Activated CD8-positive, alpha-beta T cell treated with anti-CD3 and anti-CD28 coated beads, Interleukin-2, amount 10 ng/mL, durations not matched to agents 7 days and 5 days (primary cell): ENCODE measurements at places on chromosomes 12 and 14. TPM values are rescaled to one million over a fixed set of nuclear protein-coding genes. Genes with fewer than 3 reads are reported as not detected.

GRCh38 chr12:805022-805632 lies 52.7 kb downstream of the WNK1 start:
- no peak for DNase-seq

DNA sequence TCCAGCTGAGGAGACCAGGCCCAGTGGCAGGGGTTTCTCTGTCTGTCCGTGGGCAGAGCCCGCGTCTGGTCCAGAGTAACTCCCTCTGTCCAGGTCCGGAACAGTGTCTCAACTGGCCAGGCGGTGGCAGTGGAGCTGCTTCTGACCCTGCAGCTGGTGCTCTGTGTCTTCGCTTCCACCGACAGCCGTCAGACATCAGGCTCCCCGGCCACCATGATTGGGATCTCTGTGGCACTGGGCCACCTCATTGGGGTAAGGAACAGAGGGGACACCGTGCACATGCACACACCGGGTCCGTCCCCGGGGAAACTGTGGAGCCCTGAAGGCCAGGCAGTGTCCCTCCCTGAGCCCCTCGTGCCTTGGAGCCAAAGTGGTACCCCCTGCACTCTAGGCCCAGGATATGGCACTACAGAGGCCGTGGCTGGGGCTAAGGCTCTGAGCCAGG lies 1.5 kb downstream of the AQP6 start:
- no peak for DNase-seq

GRCh38 chr14:69204753-69205152 lies 13.5 kb downstream of the EXD2 start:
- no peak for DNase-seq

- no peak for DNase-seq
These were observed 201.7 kb downstream of the SNAPC1 start for GRCh38 chr14:61963926-61964325.

GRCh38 chr14:63893701-63894458 lies 41.1 kb downstream of the SYNE2 start:
- no peak for DNase-seq

DNA sequence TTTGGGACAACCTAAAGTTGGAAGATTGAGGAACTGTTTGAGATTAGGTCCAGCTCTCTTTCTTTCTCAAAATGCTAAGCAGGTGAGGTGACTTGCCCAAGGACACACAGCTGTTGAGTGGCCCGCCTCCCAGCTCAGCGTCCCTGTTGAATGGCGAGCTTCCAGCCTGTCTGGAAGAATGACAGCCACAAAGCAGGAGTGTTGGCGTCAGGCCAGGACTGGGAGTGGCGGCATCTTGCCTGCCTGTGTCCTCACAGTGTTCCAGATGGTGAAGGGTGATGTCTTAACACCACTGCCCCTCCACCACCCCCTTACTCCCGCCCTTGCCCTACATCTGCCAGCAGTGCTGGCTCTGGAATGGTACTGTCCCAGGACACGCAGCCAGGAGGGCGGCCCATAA lies 4.4 kb upstream of the CEBPE start:
- no peak for DNase-seq

- no peak for DNase-seq
These were observed 21.6 kb upstream of the RIMBP2 start for GRCh38 chr12:130737731-130738130.

GRCh38 chr14:85579942-85580341 lies 50.0 kb downstream of the FLRT2 start:
- DNase-seq: no peak

GRCh38 chr12:27272373-27273028 lies 28.4 kb downstream of the STK38L start:
- DNase-seq: no peak

DNA sequence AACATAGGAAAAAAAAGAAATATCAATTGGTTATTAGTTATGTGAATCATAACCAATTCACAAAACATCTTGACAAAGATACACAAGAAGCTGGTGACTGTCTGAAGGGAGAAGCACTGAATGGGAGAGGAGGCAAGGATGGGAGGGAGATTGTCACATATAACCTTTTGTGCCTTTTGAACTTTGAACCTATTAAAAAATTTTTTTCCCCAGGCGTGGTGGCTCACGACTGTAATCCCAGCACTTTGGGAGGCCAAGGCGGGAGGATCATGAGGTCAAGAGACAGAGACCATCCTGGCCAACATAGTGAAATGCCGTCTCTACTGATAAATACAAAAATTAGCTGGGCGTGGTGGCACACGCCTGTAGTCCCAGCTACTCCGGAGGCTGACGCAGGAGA lies 12.6 kb downstream of the DYNLL1 start:
- no peak for DNase-seq

GRCh38 chr12:54390176-54390667 lies 5.7 kb upstream of the ZNF385A start:
- DNase-seq: no peak

- no peak for DNase-seq
These were observed 208.5 kb downstream of the C12orf50 start for GRCh38 chr12:87820524-87821202.

DNA sequence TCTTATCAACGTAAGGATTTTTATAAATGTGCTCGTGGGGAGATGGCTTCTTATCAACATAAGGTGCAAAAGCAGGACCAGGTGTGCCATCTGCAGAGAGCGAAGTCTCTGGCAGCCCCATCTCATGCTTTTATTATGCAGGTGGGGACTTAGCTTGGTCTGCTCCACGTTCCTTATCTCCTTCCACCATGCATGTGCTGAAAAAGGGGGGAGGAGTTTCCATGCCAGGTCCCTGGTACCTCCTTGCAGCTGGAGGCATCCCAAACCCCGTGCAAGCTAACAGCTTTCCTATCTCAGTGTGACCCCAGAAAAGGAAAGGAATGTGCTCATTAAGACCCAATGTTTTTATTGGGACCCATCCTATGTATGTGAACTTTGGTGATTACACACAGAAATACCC lies 608.5 kb downstream of the TMEM121 start:
- DNase-seq: no peak

GRCh38 chr12:19215115-19215514 lies 85.6 kb downstream of the PLEKHA5 start:
- DNase-seq: no peak

- no peak for DNase-seq
These were observed 68.4 kb downstream of the CRACR2A start for GRCh38 chr12:3684449-3685051.

GRCh38 chr12:93407054-93407962 lies 29.6 kb downstream of the NUDT4 start:
- no peak for DNase-seq

- DNase-seq: no peak
These were observed 333 bp upstream of the KCNA1 start for GRCh38 chr12:4909410-4909733.

- no peak for DNase-seq
These were observed 140.6 kb upstream of the PELI2 start for GRCh38 chr14:55977392-55978150.

DNA sequence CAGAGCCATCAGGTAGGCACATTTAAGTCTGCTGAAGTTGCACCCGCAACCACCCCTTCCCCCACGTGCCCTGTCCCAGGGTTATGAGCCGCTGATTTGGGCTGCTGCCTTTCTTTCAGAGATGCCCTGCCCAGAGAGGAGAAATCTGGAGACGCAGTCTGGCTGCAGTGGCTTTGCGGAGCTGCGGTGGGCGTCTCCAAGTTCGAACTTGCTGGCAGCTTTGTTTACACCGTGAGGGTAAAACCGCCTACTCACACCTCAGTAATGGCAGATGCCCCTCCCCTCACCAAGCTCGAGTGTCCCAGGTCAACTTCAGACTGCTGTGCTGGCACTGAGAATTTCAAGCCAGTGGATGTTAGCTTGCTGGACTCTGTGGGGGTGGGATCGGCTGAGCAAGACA lies 14.7 kb downstream of the PTCSC3 start:
- DNase-seq: no peak

GRCh38 chr12:120783197-120783596 lies 57.6 kb downstream of the ACADS start:
- DNase-seq: no peak

DNA sequence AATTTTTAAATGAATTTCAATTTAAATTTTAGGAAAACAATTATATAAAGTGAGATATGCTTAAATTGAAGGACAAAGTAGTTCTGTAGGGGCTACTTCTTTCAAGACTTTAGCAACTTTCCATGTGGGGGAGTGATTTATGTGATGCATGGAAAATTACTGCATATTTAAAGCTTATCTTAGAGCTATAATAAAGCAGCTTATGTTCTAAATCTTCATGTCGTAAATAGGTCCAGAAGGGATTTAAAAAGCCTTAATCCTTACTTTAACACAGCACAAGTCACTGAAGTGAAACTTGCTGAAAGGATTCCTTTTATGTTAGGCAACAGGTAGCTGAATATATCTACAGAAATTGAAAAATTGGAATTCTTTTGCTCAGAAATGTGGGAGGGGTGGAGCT lies 340.4 kb downstream of the NAV3 start:
- no peak for DNase-seq

GRCh38 chr12:100926669-100927248 lies 132.2 kb downstream of the ANO4 start:
- DNase-seq: no peak

- DNase-seq: no peak
These were observed 55.3 kb downstream of the ELK3 start for GRCh38 chr12:96249196-96250118.

GRCh38 chr14:29926701-29927375 lies 809 bp downstream of the PRKD1 start:
- DNase-seq: no peak

- no peak for DNase-seq
These were observed 231.2 kb upstream of the LHX5 start for GRCh38 chr12:113702836-113703235.

- no peak for DNase-seq
These were observed 28.9 kb downstream of the RTRAF start for GRCh38 chr14:52018252-52018651.

- DNase-seq: no peak
These were observed 882.3 kb downstream of the RPS29 start for GRCh38 chr14:48703728-48704467.

DNA sequence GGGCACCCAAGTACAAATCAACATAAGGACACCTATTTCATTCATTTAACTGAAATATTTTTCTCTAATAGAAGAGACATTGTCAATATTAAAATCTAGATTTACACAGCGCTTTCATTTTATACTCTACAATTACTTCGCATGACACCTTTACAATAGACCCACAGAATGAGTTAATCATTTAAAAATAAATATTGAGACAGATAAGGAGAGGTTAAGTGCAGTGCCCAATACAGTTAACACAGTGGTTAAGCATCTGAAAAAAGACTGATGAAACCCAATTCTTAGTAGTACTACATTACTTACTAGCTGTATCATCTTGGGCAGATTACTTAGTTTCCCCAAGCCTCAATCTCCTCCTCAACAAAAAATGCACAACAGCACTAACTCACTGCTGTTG lies 116.2 kb downstream of the DENND5B start:
- no peak for DNase-seq

GRCh38 chr14:93525696-93526451 lies 95.1 kb downstream of the UNC79 start:
- no peak for DNase-seq

GRCh38 chr14:35114036-35114435 lies 7.8 kb downstream of the PPP2R3C start:
- no peak for DNase-seq

GRCh38 chr12:117313926-117314325 lies 47.5 kb downstream of the NOS1 start:
- DNase-seq: no peak

GRCh38 chr14:100334904-100335303 lies 11.8 kb downstream of the SLC25A47 start:
- DNase-seq: no peak

- no peak for DNase-seq
These were observed 108.3 kb downstream of the SMOC1 start for GRCh38 chr14:69987406-69988121.

GRCh38 chr14:75053396-75054291 lies 2.4 kb upstream of the MLH3 start:
- no peak for DNase-seq

DNA sequence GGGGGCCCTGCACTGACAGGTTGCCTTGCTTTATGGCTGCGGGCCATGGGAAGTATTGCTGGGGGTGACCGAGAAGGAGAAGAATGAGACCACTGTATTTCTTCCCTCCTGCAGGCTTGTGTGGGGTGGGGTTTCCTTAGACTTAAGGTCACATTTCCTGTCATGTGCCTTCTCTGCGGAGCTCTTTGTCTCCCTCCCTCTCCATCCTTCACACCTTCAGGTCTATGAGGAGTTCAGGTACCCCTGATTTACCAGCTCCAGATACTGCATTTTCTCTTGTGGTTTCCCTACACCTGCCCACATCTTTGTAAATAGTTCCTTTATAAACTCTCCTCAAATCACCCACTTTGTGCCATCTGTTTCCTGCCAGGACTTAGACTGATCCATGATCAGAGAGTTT lies 3.6 kb downstream of the FNTB start:
- DNase-seq: peak; percentile 47

DNA sequence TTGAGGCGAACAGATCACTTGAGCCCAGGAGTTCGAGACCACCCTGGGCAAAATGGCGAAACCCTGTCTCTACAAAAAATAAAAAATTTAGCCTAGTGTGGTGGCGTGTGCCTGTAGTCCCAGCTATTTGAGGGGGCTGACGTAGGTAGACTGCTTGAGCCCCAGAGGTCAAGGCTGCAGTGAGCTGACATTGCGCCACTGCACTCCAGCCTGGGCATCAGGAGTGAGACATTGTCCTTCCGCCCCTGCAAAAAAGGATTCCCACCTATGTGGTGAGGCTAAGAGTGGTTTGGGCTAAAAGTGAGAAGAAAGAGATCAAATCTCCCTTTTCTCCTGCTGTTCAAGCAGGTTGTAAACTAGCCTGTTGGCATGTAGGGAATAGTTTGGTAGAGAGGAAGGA lies 5.0 kb upstream of the KTN1 start:
- no peak for DNase-seq

- DNase-seq: no peak
These were observed 183.8 kb downstream of the TMEM132C start for GRCh38 chr12:128450810-128451209.

GRCh38 chr12:6745741-6746525 lies 7.0 kb downstream of the MLF2 start:
- peak; percentile 66 for DNase-seq

The RIN3 gene
- total RNA-seq: 85.6 TPM

The OVCH1 gene
- not detected for total RNA-seq

The PLEKHG7 gene
- total RNA-seq: not detected

The CCDC85C gene
- total RNA-seq: 7.5 TPM

The GMFB gene
- total RNA-seq: 28.1 TPM

The P2RX2 gene
- total RNA-seq: not detected

The CRACR2A gene
- 40.1 TPM for total RNA-seq

The ACVRL1 gene
- not detected for total RNA-seq

The CCDC196 gene
- total RNA-seq: not detected

The GLIPR1L1 gene
- not detected for total RNA-seq

The SOAT2 gene
- total RNA-seq: 10.8 TPM

The FOXA1 gene
- not detected for total RNA-seq

The HHIPL1 gene
- total RNA-seq: not detected
